Lung (tissue), 17 donors: ENCODE measurements at places on chromosomes 4 and X. TPM values are rescaled to one million over a fixed set of nuclear protein-coding genes. Genes with fewer than 3 reads are reported as not detected.

- no peak for DNase-seq
These were observed 155.8 kb downstream of the FAM47B start for GRCh38 chrX:35098419-35098818.

DNA sequence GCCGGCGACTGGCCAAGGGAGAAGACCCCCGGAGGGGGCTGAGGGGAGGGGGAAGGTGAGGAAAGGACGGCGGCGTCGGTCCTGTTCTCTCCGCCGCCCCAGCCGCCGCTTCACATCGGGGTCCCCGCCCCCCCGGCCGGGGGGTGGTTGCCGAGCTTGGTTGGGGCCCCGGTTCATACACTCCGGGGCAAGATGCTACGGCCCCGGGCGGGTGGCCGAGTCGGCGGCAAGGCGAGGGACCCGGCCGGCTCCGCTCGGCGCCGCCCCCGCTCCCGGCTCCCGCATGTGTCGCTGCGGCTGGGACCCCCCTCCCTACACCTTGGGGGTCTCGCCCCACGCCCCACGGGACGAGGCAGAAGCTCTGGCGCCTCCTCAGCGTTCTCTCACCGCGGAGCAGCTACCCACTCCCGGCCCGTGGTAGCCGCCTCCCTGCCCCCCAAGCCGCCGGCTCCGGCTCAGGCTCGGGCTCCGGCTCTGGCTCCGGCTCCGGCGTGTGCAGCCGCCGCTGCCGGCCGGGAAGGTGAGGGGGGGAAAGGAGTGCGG lies 461 bp downstream of the FBXW7 start:
- peak; percentile 18 for DNase-seq

GRCh38 chr4:102403116-102403515 lies 57.8 kb upstream of the SLC39A8 start:
- no peak for DNase-seq

GRCh38 chr4:138992676-138993075 lies 22.9 kb upstream of the NOCT start:
- no peak for DNase-seq

DNA sequence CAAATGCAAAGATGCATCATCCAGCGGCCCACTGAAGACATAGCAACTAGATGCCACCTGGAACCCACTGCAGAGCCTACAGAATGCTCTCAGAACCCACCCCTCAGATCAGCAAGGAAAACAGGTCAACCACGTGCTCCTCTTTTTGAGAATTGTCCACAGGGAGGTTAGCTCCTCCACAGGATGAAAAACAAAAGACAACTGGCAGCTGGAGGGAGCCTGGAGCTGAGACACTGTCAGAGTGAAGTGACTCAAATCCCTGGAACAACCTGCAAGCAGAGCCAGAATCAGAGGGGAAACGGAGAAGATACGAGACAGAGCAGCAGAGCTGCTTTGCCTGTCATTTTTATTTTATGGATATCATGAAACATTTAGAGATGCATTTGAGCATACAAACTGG lies 277.6 kb downstream of the GASK1B start:
- DNase-seq, result no peak

GRCh38 chrX:118249146-118249545 lies 96.8 kb upstream of the WDR44 start:
- no peak for DNase-seq

The NIPAL1 gene
- 4.9 TPM for total RNA-seq

The TMEM47 gene
- 16.7 TPM for total RNA-seq

The KDR gene
- 43.9 TPM for total RNA-seq

The SLAIN2 gene
- 50.9 TPM for total RNA-seq
